Amniotic stem cell (primary cell): ENCODE measurements at places on chromosomes 12 and 14.

- DNase-seq = no peak
Measured at GRCh38 chr12:1890810-1891209, 27.6 kb downstream of the CACNA2D4 start.

GRCh38 chr14:104238424-104239184, 100.2 kb downstream of the KIF26A start:
- no peak for DNase-seq

GRCh38 chr12:128155571-128155970, 111.4 kb upstream of the TMEM132C start:
- no peak for DNase-seq

DNA sequence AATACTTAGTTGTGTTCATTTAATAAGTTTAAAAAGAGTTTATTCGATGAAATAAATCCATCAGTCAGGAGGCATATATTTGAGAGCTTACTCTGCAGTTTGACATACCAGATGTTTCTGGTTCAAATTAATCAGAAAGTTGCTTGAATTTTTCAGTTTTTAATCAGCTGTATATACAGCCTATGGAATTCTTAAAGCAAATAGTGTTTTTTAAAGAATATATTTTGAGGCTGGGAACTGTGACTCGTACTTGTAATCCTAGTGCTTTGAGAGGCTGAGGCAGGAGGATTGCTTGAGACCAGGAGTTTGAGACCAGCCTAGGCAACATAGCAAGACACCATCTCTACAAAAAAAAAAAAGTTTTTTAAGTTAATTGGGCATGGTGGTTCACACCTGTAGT, 112.1 kb downstream of the MON2 start:
- DNase-seq = no peak

GRCh38 chr14:22008766-22009165, 335.1 kb upstream of the OR4E1 start:
- DNase-seq = no peak

DNA sequence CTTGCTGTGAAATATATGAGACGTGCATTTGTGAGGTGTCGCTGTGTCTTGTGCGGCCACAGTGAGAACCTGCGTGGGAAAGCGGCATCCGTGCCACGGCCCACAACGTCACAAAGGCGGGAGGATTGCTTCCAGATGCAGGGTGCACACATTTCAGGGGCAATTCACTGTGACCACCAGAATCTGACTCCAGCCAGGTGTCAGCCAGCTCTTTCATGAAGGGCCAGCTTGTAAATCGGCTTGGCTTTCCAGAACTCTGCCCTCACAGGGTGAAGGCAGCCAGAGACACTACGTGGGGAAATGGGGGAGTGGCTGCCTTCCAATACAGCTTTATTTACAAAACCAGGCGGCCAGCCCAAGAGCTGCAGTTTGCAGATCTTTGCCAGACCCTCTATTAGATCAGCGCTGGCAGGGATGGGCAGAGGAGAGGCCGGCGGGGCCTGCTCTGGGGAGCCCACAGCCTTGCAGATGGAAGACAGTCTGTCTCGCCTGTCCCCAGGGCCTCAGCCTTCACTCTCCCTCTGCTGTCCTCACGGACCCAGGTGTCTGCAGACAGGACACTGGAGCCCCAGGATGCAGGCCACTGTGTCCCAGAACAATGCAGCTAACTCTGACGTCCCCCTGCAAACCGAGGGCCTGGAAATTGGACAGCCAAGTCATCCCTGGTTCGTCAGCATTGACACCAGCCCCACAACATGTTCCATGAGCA, 53.5 kb downstream of the ADGRD1 start:
- DNase-seq = no peak

DNA sequence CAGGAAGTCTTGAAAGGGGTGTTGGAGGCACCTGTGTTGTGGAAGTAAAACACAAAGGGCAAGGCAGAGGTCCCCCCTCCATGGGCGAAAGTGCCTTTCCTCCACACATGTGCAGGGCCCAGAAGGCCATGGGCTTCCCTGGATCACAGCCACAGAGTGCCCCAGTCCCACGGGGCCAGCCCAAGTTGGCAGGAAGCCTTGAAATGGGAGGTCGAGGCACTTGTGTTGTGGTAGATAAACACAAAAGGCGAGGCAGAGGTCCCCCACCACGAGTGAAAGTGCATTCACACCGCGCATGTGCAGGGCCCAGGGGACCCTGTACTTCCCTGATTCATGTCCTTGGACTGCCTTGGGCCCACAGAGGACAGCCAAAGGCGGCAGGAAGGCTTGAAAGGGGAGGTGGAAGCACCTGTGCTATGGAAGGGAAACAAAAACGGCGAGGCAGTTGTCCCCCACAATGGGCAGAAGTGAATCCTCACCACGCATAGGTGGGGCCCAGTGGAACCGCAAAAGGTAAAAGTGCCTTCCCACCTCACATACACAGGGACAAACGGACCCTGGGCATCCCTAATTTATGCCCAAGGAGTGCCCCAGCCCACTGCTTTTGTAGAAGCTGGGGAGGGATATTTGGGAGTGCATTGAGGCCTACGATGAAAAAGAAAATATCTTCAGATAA, 585.4 kb downstream of the ALG10 start:
- DNase-seq = no peak

- no peak for DNase-seq
Measured at GRCh38 chr14:72558721-72559120, 335.2 kb downstream of the DPF3 start.

DNA sequence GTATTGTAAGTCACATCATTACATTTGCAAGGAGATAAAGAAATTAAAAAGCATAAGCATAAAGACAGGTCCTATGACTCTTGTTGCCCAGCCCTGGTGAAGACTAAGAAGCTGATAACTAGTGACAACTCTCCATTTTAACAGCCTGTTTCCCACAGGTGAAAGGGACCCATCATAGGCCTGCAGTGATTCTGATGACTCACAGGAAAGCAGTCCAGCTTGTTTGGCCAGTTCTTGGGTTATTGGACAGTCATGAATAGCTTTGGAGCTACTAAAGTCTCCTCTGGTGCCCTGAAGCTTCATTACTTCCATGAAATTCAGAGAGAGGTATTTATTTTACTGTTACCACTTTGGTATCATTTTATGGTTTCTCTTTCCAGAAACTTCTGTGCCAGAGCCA, 55.5 kb upstream of the DYRK2 start:
- no peak for DNase-seq

GRCh38 chr14:52021957-52022600, 32.7 kb downstream of the RTRAF start:
- no peak for DNase-seq

GRCh38 chr12:131694116-131694838, 16.6 kb upstream of the SFSWAP start:
- no peak for DNase-seq

DNA sequence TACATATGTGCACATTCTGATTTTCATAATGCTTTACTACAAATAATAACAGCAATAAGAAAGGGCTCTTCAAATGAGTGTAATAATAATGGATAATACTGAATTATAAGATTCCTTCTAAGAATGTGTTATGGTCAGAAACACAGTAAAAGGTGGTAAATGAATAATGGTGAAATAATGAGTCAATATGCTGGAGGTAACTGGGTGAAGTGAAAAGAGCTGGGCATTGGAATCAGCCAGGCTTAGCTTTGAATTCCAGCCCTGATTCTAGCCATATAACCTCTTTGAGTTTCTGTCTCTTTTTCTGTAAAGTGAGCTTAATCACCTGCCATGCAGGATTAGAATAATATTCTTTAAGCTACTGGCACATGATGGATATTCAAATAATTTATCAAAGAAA, 39.1 kb downstream of the PLEKHA5 start:
- DNase-seq = no peak

GRCh38 chr12:47894652-47895051, 10.1 kb downstream of the VDR start:
- DNase-seq = no peak

GRCh38 chr12:114933428-114934160, 249.6 kb upstream of the TBX3 start:
- DNase-seq = no peak

DNA sequence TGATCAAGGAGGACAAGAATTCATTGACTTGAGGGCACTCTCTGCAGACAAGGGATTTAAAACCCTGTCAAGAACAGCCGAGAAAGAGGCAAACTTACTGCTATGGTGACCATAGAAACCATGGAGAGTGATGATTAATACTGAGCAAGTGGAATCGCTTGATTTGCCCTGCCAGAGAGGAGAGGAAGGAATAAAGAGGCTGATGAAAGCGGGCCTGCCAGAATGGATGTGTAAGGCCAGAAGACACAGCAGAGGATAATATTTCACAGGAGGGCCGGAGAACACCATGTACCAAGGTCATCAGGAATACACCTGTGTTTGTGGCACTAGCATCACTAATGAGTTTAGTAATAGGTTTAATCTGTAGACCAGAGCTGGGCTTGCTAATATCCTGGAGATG, 221.8 kb upstream of the DCN start:
- DNase-seq = no peak

DNA sequence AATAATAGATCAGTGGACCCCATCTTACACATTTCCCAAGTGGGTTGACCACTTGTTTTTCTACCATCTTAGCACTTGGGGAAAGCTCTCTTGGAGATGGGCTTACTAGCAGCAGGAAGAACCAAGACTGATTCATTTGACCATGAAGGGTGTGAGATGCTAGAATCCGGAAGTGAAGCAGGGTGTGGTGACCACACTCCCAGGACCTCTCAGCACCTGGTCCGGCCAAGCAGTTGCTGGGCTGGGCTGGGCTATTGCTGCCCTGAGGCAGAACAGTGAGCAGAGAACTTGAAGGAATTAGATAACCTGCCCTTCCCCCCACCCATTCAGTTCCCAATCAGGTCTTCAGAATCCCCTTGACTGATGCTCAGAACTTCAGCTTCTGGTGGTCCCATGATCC, 24.4 kb downstream of the ADCY6 start:
- DNase-seq = no peak
